Esophagus squamous epithelium (tissue), 5 donors: ENCODE measurements at places on chromosomes 2 and 18. TPM values are rescaled to one million over a fixed set of nuclear protein-coding genes. Genes with fewer than 3 reads are reported as not detected.

- DNase-seq: no peak
- no peaks in the 10 kb centered on the region for H3K27me3 ChIP-seq
- H3K4me3 ChIP-seq: no peak overlapping the region
- H3K4me1 ChIP-seq: no peaks in the 10 kb centered on the region
- no peaks in the 10 kb centered on the region for H3K36me3 ChIP-seq
- H3K27ac ChIP-seq: no peak overlapping the region
Observed at GRCh38 chr2:241112592-241112991, 10.5 kb upstream of the MTERF4 start.

GRCh38 chr18:70132999-70133398 lies 72.5 kb downstream of the RTTN start:
- no peaks in the 10 kb centered on the region for H3K4me1 ChIP-seq
- H3K4me3 ChIP-seq: no peak overlapping the region

DNA sequence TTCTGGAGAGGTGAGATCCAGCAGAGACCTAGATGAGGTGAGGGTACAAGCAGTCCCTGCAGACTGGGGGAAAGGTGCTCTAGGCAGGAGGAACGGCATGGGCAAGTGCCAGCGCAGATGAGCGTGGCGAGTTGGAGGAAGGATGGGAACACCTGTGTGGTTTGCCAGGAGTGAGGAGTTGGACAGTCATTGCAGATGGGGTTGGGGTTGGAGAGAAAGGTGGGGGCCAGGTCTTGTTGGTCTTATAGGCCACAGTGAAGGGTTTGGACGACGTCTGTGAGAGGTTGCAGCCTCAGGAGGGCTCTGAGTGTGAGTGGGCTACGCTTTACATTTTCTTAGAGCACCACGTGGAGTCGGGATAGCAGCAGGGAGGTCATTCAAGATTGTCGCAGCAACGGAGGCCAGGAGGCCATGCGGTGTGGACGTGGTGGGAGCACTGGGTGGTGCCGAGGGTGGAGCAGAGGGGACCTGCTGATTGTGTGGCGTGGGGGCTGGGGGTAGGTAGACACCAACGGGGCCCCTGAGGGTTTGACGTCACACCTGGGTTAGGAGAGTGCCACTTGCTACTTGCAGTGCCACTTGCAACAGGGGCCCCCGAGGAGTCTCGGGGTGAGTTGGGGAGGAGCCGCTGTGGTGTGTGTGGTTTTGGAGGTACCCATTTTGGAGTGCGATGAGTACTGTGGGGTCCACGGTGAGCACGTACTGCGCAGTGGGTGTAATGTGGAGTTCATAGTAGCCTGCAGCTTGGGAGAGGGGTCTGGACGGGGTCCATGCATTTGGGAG lies 66.2 kb downstream of the LPIN1 start:
- H3K4me3 ChIP-seq: no peak overlapping the region
- H3K27me3 ChIP-seq: no peaks in the 10 kb centered on the region
- no peak for DNase-seq
- no peak overlapping the region for H3K27ac ChIP-seq
- peaks cover 81% of the 10 kb centered on the region for H3K36me3 ChIP-seq

GRCh38 chr18:55012008-55012407 lies 52.7 kb upstream of the CCDC68 start:
- no peak overlapping the region for H3K27ac ChIP-seq
- no peak for DNase-seq
- H3K4me3 ChIP-seq: no peak overlapping the region
- no peaks in the 10 kb centered on the region for H3K4me1 ChIP-seq
- no peaks in the 10 kb centered on the region for H3K27me3 ChIP-seq

DNA sequence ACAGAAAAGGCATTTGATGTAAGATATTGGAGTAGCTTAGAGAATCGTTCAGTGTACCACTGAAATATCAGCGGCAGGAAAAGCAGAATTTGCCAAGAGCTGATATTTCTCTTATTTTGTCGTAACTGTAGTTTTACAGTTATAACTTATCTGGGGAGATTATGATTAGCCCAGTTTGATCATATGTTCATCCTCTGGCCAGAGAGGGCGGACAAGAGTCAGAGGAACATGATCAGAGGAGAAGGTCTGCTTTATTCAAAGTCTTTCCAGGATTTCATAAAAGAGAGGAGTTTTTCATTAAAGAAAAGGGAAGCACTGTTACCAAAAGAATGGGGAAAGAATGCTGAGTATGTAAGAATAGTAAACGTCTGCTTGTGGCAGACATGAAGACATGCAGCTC lies 1655.6 kb downstream of the DPP10 start:
- no peaks in the 10 kb centered on the region for H3K36me3 ChIP-seq
- H3K27ac ChIP-seq: no peak overlapping the region
- no peaks in the 10 kb centered on the region for H3K4me1 ChIP-seq
- H3K4me3 ChIP-seq: no peak overlapping the region
- DNase-seq: no peak
- H3K27me3 ChIP-seq: no peaks in the 10 kb centered on the region

DNA sequence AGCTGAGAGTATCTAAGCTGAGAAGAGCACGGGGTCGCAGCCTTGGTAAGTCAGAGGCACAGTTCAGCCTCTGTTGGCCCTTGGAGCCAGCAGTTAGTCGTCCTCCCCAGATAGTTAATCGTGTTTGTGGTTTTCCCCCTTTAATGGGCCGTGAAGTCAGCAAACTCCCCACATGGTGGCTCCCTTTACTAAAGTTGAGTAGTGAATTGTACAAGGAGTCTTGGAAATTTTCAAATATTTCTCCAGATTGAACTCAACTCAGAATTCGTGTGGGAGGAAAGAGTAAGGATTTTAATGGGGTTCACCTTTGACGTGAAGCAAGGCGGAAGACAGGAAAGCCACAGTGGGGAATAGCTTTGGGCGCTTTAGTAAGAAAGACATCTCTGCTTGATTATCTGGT lies 2.4 kb upstream of the ADCYAP1 start:
- no peak overlapping the region for H3K27ac ChIP-seq
- no peaks in the 10 kb centered on the region for H3K36me3 ChIP-seq
- H3K27me3 ChIP-seq: peaks cover 18% of the 10 kb centered on the region
- H3K4me3 ChIP-seq: no peak overlapping the region
- H3K4me1 ChIP-seq: peaks cover 13% of the 10 kb centered on the region
- no peak for DNase-seq

GRCh38 chr2:68287580-68288441 lies 31.9 kb downstream of the CNRIP1 start:
- H3K27me3 ChIP-seq: no peaks in the 10 kb centered on the region
- H3K36me3 ChIP-seq: no peaks in the 10 kb centered on the region
- H3K4me1 ChIP-seq: peaks cover 54% of the 10 kb centered on the region
- no peak for DNase-seq

GRCh38 chr2:34738691-34739090 lies 1139.6 kb upstream of the FAM98A start:
- H3K36me3 ChIP-seq: no peaks in the 10 kb centered on the region
- H3K4me1 ChIP-seq: no peaks in the 10 kb centered on the region
- no peak overlapping the region for H3K27ac ChIP-seq
- H3K4me3 ChIP-seq: no peak overlapping the region
- no peak for DNase-seq

DNA sequence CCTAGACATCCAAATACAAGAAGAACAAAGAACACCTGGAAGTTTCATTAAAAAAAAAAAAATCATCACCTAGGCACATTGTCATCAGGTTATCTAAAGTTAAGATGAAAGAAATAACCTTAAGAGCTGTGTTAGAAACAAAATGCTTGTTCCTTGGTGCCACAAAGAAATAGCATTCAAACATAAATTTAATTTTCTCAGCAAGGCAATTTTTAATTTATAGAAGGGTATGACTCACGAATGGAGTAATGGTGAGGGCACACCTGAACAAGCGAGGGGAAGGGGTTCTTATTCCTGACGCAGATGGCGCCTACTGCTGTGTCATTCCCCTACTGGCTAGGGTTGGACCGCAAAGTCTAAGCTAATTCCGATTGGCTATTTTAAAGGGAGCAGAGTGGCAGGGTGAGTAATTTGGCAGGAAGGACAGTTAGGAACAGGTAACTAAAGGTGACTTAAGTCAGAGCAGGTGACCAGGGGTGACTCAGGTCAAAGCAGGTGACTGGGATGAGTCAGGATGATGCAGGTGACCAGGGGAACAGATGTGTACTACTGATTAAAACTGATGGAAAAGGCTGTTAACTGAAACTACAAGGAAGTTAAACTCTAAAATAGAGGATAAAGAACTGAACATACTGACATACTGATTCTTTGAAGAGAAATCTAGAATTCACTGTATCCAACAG lies 30.0 kb upstream of the TWSG1 start:
- no peak for DNase-seq
- no peak overlapping the region for H3K27ac ChIP-seq
- H3K36me3 ChIP-seq: no peaks in the 10 kb centered on the region
- H3K27me3 ChIP-seq: no peaks in the 10 kb centered on the region

DNA sequence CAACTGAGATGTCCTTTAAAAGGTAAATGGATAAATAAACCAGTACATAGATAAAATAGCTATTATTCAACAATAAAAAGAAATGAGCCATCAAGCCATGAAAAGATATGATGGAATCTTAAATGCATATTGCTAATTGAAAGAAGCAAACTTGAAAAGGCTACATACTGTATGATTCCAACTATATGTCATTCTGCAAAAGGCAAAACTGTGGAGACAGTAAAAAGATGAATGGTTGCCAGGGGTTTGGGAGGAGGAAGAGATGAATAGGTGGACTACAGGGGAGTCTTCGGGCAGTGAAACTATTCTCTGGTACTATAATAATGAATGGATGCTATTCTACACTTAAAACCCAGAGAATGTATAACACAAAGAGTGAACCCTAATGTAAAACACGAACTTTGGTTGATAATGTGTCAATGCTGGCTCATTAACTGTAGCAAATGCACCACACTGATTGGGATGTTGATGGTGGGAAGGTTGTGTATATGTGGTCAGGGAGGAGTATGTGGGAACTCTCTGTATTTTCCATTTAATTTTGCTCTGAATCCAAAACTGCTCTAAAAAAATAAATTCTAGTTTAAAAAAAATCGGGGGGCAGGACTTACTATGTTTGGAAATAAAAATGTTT lies 73.7 kb upstream of the MYCN start:
- no peaks in the 10 kb centered on the region for H3K36me3 ChIP-seq
- H3K4me1 ChIP-seq: no peaks in the 10 kb centered on the region
- H3K27me3 ChIP-seq: no peaks in the 10 kb centered on the region
- no peak for DNase-seq
- H3K27ac ChIP-seq: no peak overlapping the region

DNA sequence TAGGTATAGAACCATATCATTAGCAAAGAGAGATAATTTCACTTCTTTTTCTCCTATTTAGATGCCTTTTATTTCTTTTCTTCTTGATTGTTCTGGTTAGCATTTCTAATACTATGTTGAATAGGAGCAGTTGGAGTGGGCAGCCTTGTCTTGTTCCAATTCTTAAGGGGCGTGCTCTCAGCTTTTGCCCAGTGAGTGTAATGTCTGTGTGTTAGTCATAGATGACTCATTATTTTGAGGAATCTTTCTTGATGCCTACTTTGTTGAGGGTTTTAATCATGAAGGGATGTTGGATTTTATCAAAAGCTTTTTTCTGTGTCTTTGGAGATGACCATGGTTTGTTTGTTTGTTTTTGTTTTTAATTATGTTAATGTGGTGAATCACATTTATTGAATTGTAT lies 1453.1 kb upstream of the SLC39A10 start:
- H3K27ac ChIP-seq: no peak overlapping the region
- no peaks in the 10 kb centered on the region for H3K4me1 ChIP-seq
- no peak overlapping the region for H3K4me3 ChIP-seq
- no peaks in the 10 kb centered on the region for H3K36me3 ChIP-seq
- H3K27me3 ChIP-seq: no peaks in the 10 kb centered on the region

DNA sequence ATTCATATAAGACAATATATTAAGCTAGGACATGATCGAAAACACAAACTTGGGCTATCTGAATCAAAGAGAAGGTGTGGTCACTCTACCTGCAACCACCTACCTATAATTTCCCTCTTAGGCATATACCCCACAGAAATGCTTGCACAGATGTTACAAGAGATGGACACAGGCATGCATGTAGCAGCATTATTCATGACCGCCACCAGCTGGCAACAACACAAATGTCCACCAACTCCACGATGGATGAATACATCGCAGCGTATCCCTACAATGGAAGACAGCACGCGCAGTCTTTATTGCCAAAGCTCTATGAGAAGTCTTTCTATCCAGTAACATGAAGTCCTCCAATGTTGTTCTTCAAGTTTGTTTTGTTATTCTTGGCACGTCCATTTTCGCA lies 90.8 kb downstream of the ARL4C start:
- no peaks in the 10 kb centered on the region for H3K27me3 ChIP-seq
- no peaks in the 10 kb centered on the region for H3K4me1 ChIP-seq
- DNase-seq: no peak
- H3K27ac ChIP-seq: no peak overlapping the region
- H3K4me3 ChIP-seq: no peak overlapping the region
- H3K36me3 ChIP-seq: no peaks in the 10 kb centered on the region

- H3K4me3 ChIP-seq: no peak overlapping the region
- H3K27me3 ChIP-seq: no peaks in the 10 kb centered on the region
- no peak overlapping the region for H3K27ac ChIP-seq
- no peaks in the 10 kb centered on the region for H3K4me1 ChIP-seq
Observed at GRCh38 chr2:173884025-173884802, 81.0 kb downstream of the SP3 start.

DNA sequence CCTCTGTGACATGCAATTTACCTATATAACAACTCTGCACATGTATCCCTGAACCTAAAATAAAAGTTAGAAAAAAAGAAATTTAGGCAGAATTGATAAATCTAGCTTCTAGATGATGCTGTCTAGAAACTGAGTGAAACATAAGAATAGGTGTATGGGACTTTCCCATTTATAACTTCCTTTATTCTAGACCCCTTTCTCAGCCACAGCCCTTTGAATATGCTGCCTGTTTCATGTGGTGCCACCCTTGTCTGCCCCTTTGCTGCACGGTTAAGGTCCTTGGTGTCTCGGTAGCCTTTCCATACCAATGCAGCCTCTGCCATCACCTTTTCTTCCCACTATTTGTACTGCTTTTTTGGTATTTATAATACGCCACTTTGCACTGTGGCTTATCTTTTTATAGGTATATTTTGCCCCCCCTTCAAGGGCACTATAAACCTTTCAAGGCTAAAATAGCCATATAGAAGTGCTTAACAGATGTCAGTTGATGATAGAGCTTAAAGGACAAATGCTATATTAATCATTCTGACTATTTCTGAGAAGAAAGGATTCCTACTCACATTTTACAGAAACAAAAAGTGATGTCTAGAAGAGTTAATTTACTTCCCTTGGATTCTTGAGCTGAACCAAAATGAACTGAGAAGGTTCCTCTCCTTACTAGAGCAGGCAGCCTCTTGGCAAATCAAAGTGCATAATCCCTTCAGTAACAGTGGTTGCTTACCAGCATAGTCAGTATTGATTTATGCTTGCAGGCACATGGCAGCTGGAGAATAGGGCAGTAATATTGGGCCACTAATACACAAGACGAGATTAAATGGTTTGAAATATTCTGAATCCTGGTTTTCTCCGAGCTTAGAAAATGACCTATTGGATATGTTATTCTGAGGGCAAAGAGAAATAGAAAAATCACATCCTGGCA lies 88.1 kb upstream of the CYP26B1 start:
- peak overlapping the region; percentile 11 for H3K27ac ChIP-seq
- H3K4me3 ChIP-seq: no peak overlapping the region
- DNase-seq: no peak
- peaks cover 25% of the 10 kb centered on the region for H3K4me1 ChIP-seq
- H3K27me3 ChIP-seq: no peaks in the 10 kb centered on the region
- no peaks in the 10 kb centered on the region for H3K36me3 ChIP-seq

Gene MYO7B
- not detected for total RNA-seq

Gene SMIM21
- not detected for total RNA-seq

Gene PRR30
- not detected for total RNA-seq

Gene SLC20A1
- total RNA-seq: 9.4 TPM

Gene CCDC148
- 0.31 TPM for total RNA-seq

Gene UGT1A5
- total RNA-seq: 5.2 TPM

Gene GPBAR1
- 0.26 TPM for total RNA-seq

Gene DCDC2C
- total RNA-seq: not detected

Gene CCDC74B
- total RNA-seq: 0.64 TPM

Gene BMP10
- total RNA-seq: not detected

Gene TET3
- total RNA-seq: 20.2 TPM
